ENCODE measurements at places on chromosomes 12 and 14.

DNA sequence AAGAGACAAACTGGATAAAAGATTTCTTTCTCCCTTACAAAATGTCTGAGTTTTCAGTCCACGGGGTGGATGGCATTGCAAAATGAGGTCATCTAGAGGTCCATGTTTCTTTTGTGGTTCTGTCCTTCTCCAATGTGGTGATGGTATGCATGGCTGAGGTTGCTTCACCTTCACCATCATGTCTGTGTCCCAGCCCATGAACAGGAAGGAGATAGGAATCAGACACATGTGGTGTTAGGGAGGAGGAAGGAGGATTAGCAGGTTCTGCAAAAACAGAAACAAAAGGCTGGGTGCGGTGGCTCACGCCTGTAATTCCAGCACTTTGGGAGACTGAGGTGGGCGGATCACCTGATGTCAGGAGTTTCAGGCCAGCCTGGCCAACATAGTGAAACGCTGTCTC, 11.0 kb upstream of the AEBP2 start:
- H3K27me3 ChIP-seq, result no peaks in the 10 kb centered on the region
- H3K4me1 ChIP-seq, result peaks cover 2% of the 10 kb centered on the region
- no peak overlapping the region for H3K27ac ChIP-seq

DNA sequence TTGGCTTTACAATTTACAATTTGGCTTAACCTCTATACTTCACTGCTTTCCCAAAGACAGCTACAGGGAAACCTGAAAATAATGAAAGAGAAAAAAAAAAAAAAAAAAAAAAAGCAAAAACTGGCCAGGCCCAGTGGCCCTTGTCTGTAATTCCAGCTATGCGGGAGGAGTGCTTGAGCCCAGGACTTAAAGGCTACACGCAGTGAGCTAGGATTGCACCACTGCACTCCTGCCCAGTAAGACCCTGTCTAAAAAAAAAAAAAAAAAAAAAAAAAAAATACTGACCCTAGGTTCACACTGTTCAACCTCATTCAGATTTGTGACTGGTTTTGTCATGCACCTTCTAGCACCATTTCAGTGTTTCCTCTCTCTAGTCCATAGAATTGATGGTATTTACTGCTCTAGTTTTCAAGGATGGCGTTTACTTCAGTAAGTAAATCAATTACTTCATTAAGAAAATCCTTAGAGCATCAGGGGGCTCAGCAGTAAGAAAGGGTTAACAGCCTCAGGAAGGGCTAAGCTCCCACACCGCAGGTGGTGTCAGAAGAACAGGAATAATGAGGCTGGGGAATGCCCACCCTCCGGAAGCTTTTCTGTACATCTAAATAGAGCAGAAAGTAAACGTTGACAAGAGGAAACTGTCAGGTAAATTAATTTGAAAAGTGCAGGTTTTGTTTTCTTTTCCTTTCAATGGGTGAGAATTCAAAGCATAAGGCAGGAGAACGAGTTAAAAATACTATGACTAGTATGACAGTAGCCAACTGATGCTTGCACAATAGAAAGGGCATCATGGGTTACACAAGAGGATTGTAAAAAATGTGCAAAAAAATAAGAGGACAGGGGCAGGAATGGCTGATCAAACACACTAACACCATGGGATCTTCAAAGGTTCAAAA, 115.0 kb upstream of the MDM1 start:
- no peaks in the 10 kb centered on the region for H3K36me3 ChIP-seq
- peaks cover 7% of the 10 kb centered on the region for H3K4me1 ChIP-seq
- H3K27me3 ChIP-seq, result no peaks in the 10 kb centered on the region
- H3K4me3 ChIP-seq, result no peak overlapping the region
- H3K27ac ChIP-seq, result no peak overlapping the region

- H3K27me3 ChIP-seq, result no peaks in the 10 kb centered on the region
- H3K4me1 ChIP-seq, result no peaks in the 10 kb centered on the region
- no peak for DNase-seq
- H3K27ac ChIP-seq, result no peak overlapping the region
- H3K4me3 ChIP-seq, result no peak overlapping the region
Measured at GRCh38 chr12:58681730-58682129, 238.6 kb downstream of the LRIG3 start.

DNA sequence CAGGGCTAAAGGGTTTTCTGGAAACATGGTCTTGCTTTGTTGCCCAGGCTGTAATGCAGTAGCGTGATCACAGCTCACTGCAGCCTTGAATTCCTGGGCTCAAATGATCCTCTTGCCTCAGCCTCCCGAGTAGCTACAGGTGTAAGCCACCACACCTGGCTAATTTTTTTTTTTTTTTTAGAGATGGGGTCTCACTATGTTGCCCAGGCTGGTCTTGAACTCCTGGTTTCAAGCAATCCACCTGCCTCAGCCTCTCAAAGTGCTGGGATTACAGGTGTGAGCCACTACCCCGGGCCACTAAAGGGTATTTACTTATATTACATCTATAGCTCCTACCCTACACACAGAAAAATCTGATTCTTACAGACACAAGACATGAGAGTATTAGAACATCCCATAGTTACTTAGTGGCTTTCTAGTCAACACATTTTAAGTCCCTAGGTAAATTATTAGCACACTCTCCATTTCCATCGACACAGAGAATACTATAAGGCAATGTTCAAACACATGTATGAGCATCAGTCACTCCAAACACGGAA, 6.2 kb upstream of the DCAF11 start:
- no peaks in the 10 kb centered on the region for H3K4me1 ChIP-seq
- no peak for DNase-seq

- H3K27ac ChIP-seq, result no peak overlapping the region
- peaks cover 14% of the 10 kb centered on the region for H3K36me3 ChIP-seq
- peak; percentile 71 for DNase-seq
- no peaks in the 10 kb centered on the region for H3K27me3 ChIP-seq
- peaks cover 10% of the 10 kb centered on the region for H3K4me1 ChIP-seq
- H3K4me3 ChIP-seq, result no peak overlapping the region
Measured at GRCh38 chr14:68921666-68922065, 57.4 kb downstream of the ACTN1 start.

- H3K4me3 ChIP-seq, result no peak overlapping the region
- H3K36me3 ChIP-seq, result no peaks in the 10 kb centered on the region
- no peak for DNase-seq
- H3K27ac ChIP-seq, result no peak overlapping the region
- H3K4me1 ChIP-seq, result no peaks in the 10 kb centered on the region
- no peaks in the 10 kb centered on the region for H3K27me3 ChIP-seq
Measured at GRCh38 chr14:90438841-90439240, 42.0 kb downstream of the CALM1 start.

Measured in mesendoderm (in vitro differentiated cells).